ENCODE measurements at places on chromosomes 5 and 9. TPM values are rescaled to one million over a fixed set of nuclear protein-coding genes. Genes with fewer than 3 reads are reported as not detected.
A peak's percentile ranks its signal among the peaks of the same experiment; 100 is the strongest.

DNA sequence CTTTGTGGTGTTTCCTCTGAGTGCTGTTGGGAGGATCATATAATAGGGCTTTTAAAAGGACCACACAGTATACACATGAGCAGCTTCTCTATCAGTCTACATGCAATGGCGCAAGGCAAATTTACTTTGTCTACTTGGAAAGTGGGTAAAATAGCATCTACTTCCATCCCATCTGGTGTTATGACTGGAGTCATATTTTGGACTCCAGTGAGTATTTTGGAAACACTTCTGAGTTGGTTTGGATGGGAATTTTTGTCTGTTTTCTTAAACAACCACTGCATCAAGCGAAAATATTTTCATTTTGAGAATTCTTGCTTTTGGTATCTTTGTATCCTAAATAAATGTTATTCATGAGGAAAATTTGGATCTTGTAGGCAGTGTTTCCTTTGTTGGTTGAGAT, 220.8 kb downstream of the NMUR2 start:
- no peak for DNase-seq
- H3K4me1 ChIP-seq: peaks cover 13% of the 10 kb centered on the region
- H3K4me3 ChIP-seq: no peak overlapping the region
- H3K27ac ChIP-seq: no peak overlapping the region
- no peaks in the 10 kb centered on the region for H3K27me3 ChIP-seq

- H3K4me3 ChIP-seq: no peak overlapping the region
- no peaks in the 10 kb centered on the region for H3K36me3 ChIP-seq
- DNase-seq: no peak
- H3K27ac ChIP-seq: no peak overlapping the region
Measured at GRCh38 chr5:102855681-102856388, 100.7 kb downstream of the PAM start.

The SPINK4 gene
- not detected for total RNA-seq

The TSTD2 gene
- total RNA-seq: 27.2 TPM

The SLC6A7 gene
- not detected for total RNA-seq

DNA sequence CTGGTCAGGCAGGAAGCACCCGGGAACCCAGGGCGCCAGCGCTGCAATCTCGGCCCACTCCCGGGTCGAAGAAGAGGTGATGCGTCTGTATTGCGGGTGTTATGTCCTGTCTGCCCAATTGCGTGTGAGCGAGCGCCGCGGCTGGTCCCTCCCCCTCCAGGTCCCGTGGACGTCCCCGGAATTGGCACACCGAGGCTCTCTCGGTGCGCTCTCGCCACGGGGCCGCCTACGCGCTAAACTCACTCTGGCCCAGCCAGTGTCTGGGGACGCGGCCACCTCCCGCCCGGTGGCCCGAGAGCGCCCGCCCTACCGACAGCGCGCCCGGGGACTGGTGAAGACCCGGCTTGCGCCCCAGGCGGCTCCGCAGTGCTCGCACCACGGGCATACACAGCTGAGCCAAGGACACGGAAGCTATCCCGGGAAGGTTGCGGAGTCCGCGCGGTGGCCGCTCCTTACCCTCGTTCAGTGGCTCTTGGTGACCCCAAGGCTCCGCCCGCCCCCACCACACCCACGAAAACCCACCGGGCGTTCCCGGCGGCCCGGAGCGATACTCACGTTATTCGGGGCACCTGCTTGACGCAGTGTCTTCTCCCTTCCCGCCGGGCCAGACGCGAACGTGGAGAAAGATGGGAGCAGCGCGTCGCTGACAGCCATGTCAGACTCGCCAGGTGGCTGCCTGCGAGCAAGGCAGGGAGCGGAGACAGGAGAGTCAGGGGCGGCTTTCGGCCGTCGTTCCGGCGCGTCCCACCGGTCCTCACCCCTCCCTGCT, 1.0 kb downstream of the KLF4 start:
- peak overlapping the region; percentile 36 for H3K4me3 ChIP-seq
- DNase-seq: peak; percentile 90
- H3K27me3 ChIP-seq: no peaks in the 10 kb centered on the region
- no peaks in the 10 kb centered on the region for H3K4me1 ChIP-seq

GRCh38 chr5:14560091-14560595, 21.4 kb upstream of the OTULINL start:
- no peaks in the 10 kb centered on the region for H3K27me3 ChIP-seq
- DNase-seq: no peak
- no peaks in the 10 kb centered on the region for H3K36me3 ChIP-seq
- no peak overlapping the region for H3K4me3 ChIP-seq

DNA sequence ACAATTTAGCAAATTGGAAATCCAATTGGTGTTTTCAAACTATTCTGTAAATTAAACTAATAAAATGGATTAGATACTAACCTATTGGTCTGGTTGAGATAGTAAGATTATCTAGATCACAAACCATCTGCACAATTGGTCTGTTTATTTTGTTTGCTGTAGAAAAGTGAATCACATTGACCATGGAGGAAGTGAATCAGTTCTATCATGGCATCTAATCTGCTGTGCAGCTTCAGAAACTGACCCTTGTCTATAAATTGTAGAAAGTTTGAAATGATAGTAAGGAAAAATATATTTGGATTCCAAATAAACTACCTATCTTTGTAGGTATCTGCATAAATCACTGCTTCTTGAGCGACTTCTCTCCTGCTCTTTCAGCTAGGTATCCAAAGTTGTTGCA, 1865.4 kb downstream of the MAT2B start:
- no peaks in the 10 kb centered on the region for H3K27me3 ChIP-seq
- H3K4me1 ChIP-seq: no peaks in the 10 kb centered on the region
- DNase-seq: no peak
- H3K36me3 ChIP-seq: no peaks in the 10 kb centered on the region
- H3K27ac ChIP-seq: no peak overlapping the region

DNA sequence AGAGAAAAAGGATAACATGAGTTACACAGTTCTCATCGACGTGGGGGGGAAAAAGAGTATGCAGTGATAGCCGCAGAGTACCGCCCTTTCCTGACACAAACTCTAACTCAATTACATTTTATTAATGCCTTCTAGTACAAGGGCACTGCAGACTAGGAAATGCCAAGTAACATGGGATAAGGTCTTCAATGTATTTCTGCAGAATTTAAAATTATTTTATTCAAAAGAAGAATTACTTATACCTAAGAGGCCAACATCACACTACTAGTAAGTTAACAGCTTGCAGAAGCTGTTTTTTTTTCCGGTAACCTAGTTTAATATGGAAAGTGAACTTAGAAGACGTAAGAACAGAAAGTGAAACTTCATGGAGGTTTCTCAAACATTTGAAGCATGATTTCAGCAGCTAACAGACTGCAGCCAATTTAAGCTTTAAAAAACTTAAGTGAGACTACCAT, 3.9 kb downstream of the SETX start:
- DNase-seq: no peak
- H3K36me3 ChIP-seq: no peaks in the 10 kb centered on the region
- peaks cover 2% of the 10 kb centered on the region for H3K4me1 ChIP-seq
- H3K27ac ChIP-seq: no peak overlapping the region
- no peaks in the 10 kb centered on the region for H3K27me3 ChIP-seq

GRCh38 chr9:107158321-107158720, 124.8 kb upstream of the RAD23B start:
- H3K36me3 ChIP-seq: no peaks in the 10 kb centered on the region
- H3K4me3 ChIP-seq: no peak overlapping the region
- H3K27ac ChIP-seq: no peak overlapping the region
- H3K27me3 ChIP-seq: no peaks in the 10 kb centered on the region
- DNase-seq: no peak

DNA sequence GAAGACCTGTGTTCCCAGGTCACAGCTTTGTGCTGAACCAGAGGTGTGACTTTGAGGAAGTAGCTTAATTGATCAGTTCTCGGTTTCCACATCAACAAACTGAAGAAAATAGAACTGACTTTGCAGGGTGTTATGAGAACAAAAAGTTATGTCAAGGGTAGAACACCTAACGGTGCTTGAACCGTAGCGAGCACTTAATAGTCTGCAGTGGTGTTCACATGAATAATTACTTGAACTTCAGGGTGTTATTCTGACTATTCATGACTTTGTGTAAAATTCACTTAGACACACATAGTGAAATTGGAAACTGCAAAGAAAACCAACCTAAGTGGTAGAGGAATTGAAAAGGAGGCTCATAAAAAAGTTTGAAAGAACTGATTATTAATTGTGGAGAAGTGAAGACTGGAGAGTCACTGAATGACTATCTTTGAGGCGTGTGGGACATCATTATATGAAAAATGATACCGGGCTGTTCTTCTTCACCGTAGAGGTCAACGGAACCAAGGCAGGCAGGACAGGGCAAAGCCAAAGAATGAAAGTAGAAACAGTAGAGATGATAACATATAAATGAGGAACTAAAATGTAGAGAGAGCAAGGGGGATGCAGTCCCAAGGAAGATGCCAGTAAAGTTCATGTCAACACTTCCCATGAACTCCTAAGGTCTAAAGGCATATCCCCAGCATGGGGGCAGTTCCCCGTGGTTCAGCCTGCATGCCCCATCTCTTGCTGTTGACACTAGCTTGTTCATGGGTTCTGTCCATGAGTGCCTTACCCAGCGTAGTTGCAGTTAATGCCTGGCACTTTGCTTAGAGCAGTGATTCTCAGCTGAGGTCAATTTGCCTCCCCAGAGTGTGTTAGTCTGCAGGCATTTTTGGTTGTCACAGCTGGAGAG, 118.7 kb downstream of the ZNF462 start:
- no peak overlapping the region for H3K4me3 ChIP-seq
- no peaks in the 10 kb centered on the region for H3K4me1 ChIP-seq
- H3K27me3 ChIP-seq: no peaks in the 10 kb centered on the region
- no peaks in the 10 kb centered on the region for H3K36me3 ChIP-seq

- no peaks in the 10 kb centered on the region for H3K27me3 ChIP-seq
- no peak overlapping the region for H3K27ac ChIP-seq
- no peaks in the 10 kb centered on the region for H3K36me3 ChIP-seq
- no peaks in the 10 kb centered on the region for H3K4me1 ChIP-seq
Measured at GRCh38 chr9:68648164-68648563, 56.9 kb upstream of the PIP5K1B start.

DNA sequence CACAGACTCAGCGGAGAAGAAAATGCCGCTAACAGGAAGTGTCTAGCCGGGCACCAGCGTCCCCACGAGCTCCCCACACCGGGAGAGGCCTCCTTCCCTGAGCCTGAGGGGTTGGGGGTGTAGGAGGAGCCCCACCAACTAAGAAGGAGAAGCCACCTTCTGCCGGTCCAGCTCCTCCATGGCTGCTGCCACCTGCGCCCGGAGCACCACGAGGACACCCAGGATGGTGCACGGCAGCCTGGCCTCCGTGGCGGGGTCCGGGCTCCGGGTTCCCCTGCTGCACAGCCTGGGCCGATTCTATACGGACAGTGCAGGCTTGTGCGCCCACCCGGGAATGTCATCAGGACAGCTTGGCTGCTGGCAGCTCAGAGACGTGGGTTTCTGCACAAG, 297 bp downstream of the LCN8 start:
- no peak overlapping the region for H3K27ac ChIP-seq
- no peaks in the 10 kb centered on the region for H3K4me1 ChIP-seq
- DNase-seq: peak; percentile 65
- H3K4me3 ChIP-seq: no peak overlapping the region
- H3K27me3 ChIP-seq: no peaks in the 10 kb centered on the region

- H3K27ac ChIP-seq: no peak overlapping the region
- no peak for DNase-seq
Measured at GRCh38 chr5:144144956-144145751, 25.3 kb downstream of the YIPF5 start.

GRCh38 chr5:58300346-58300895, 159.5 kb downstream of the PLK2 start:
- H3K36me3 ChIP-seq: no peaks in the 10 kb centered on the region
- no peak for DNase-seq
- no peaks in the 10 kb centered on the region for H3K27me3 ChIP-seq
- no peak overlapping the region for H3K27ac ChIP-seq
- H3K4me3 ChIP-seq: no peak overlapping the region
- H3K4me1 ChIP-seq: no peaks in the 10 kb centered on the region

GRCh38 chr5:39415201-39415600, 9.6 kb downstream of the DAB2 start:
- H3K4me1 ChIP-seq: peaks cover 16% of the 10 kb centered on the region
- H3K27ac ChIP-seq: no peak overlapping the region
- H3K27me3 ChIP-seq: no peaks in the 10 kb centered on the region
- DNase-seq: no peak
- no peak overlapping the region for H3K4me3 ChIP-seq
- H3K36me3 ChIP-seq: no peaks in the 10 kb centered on the region

DNA sequence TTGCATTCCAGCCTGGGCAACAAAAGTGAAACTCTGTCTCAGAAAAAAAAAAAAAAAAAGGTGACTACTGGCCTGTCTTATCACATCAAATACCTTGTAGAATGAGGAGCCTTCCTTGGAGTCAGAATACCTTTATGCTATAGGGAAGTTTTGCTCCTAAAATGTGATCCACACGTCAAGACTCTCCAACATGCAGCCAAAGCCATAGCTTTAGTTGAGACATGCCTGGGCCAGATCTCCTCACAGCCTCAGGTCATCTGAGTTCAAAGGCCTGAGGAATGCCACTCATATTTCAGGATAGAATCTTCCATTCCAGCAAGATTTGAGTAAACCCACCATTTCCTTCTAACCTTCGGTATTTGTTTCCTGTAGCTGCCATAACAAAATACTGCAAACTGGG, 13.7 kb upstream of the SOWAHA start:
- no peak overlapping the region for H3K4me3 ChIP-seq
- no peaks in the 10 kb centered on the region for H3K27me3 ChIP-seq
- no peaks in the 10 kb centered on the region for H3K36me3 ChIP-seq
- no peaks in the 10 kb centered on the region for H3K4me1 ChIP-seq

GRCh38 chr9:112747094-112747493, 3.5 kb upstream of the SNX30 start:
- DNase-seq: no peak
- no peaks in the 10 kb centered on the region for H3K36me3 ChIP-seq
- no peaks in the 10 kb centered on the region for H3K27me3 ChIP-seq
- H3K4me3 ChIP-seq: no peak overlapping the region
- H3K27ac ChIP-seq: no peak overlapping the region

The PKD2L2 gene
- not detected for total RNA-seq
